ENCODE measurements at places on chromosomes 13 and 19.

DNA sequence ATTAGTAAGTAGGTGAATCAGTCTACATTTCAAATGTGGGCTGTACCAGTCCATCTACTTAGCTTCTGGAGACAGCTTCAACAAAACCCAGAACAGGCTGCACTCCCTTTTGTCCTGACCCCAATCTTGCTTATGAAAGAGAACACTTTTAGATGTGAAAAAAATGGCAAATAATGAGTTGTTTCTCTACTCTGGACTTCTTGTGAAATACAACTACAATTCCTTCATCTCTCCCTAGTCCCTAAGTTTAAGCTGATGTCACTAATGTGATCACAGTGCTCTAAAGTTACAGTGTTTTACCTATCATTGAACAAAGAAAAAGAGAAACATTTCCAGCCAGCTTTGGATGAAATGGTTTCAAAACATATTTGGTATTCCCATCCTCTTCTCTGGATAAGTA, 183.9 kb downstream of the LHFPL6 start:
- no peak for DNase-seq

- no peak for DNase-seq
These were observed 7.8 kb downstream of the ANKLE1 start for GRCh38 chr19:17289489-17289888.

DNA sequence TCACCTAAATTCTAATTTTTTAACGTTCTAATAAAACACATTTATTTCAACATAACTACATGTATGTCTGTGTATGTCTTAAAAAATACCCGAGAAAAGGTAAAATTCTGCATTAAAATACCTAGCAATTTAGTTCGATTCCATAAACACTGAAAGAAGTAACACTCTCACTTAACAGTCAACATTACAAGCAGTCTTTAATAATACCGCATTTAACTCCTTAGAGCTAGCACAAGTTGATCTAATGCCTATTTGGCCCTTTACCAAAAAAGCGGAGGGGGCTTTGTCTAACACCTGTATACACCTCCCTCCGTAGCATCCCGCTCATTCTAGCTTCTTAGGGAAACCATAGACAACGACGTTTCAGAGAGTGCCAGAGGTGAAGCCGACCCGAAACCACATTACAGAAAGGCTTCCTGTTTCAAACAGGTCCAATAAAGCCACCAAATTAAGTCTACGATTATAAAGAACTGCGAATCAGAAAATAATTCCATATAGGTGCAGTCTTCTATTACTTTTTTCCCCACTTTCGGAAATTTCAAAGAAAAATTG, 1.2 kb downstream of the SPART start:
- peak; percentile 53 for DNase-seq

DNA sequence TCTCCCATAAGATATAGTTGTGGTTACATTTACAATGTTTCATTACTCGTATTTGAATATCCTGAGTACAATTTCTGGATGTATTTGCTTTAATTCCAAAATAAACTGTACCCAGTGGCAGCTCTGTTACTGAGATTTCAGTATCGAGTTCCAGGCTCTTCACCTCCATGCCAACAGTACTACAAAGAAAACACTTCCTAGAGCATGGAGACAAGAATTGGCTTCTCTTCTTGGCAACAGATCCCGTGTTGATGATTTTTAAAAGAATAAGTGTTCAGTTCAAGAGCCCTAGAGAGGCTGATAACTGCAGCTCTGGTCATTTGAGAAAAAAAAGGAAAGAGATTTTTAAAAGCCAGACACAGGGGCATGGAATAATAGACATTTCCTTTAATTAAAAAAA, 302.8 kb downstream of the EFNB2 start:
- DNase-seq: no peak

- DNase-seq: no peak
These were observed 232.7 kb downstream of the KLF12 start for GRCh38 chr13:73901324-73902068.

DNA sequence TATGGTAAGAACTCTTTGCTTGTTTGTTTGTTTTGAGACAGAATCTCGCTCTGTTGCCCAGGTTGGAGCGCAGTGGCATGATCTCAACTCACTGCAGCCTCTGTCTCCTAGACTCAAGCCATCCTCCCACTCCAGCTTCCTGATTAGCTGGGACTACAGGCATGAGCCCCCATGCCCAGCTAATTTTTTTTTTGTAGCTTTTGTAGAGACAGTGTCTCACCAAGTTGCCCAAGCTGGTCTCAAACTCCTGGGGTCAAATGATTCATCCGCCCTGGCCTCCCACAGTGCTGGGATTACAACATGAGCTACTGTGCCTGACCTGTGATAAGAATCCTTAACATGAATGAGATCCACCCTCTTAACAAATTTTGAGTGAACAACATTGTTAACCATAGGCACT, 183.9 kb upstream of the TSHZ3 start:
- no peak for DNase-seq

- DNase-seq: no peak
These were observed 155.3 kb upstream of the ZNF507 start for GRCh38 chr19:32189956-32190706.

- no peak for DNase-seq
These were observed 2.6 kb upstream of the SPACA6 start for GRCh38 chr19:51690454-51691073.

GRCh38 chr19:53853707-53854106, 14.0 kb upstream of the MYADM start:
- no peak for DNase-seq

GRCh38 chr13:51167393-51168191, 54.6 kb upstream of the FAM124A start:
- no peak for DNase-seq

GRCh38 chr13:95352486-95352885, 51.2 kb upstream of the ABCC4 start:
- DNase-seq: no peak
